ENCODE measurements at places on chromosomes 2 and 18. TPM values are rescaled to one million over a fixed set of nuclear protein-coding genes. Genes with fewer than 3 reads are reported as not detected.

TDRD15 gene
- total RNA-seq: not detected

TRAPPC8 gene
- 31.4 TPM for total RNA-seq

GCKR gene
- not detected for total RNA-seq

MLPH gene
- total RNA-seq: 88.9 TPM

ASXL3 gene
- total RNA-seq: 4.3 TPM

DYSF gene
- 49.2 TPM for total RNA-seq

NEURL3 gene
- total RNA-seq: not detected

KIDINS220 gene
- 55.3 TPM for total RNA-seq

MALL gene
- 12.0 TPM for total RNA-seq

GTF2A1L gene
- not detected for total RNA-seq

NT5C1B gene
- not detected for total RNA-seq

SDC1 gene
- total RNA-seq: 0.42 TPM

FAM237A gene
- total RNA-seq: 2.0 TPM

MAP2 gene
- 3.4 TPM for total RNA-seq

MOB4 gene
- total RNA-seq: 33.0 TPM

ABCG5 gene
- not detected for total RNA-seq

ERICH2 gene
- total RNA-seq: 1.2 TPM

MC4R gene
- not detected for total RNA-seq

ARHGAP25 gene
- total RNA-seq: 5.4 TPM

GLI2 gene
- 2.1 TPM for total RNA-seq

NUP35 gene
- total RNA-seq: 7.6 TPM

TLX2 gene
- not detected for total RNA-seq

HNMT gene
- 11.0 TPM for total RNA-seq

IL1RN gene
- total RNA-seq: 0.57 TPM

CAB39 gene
- 86.2 TPM for total RNA-seq

HSPE1 gene
- total RNA-seq: 118 TPM

SALL3 gene
- total RNA-seq: not detected

MRPL33 gene
- total RNA-seq: 367 TPM

FAM98A gene
- 72.0 TPM for total RNA-seq

ZNF804A gene
- total RNA-seq: 0.07 TPM

C2orf74 gene
- total RNA-seq: 28.0 TPM

SLC8A1 gene
- total RNA-seq: 1,122 TPM

CD226 gene
- total RNA-seq: 0.92 TPM

SOWAHC gene
- total RNA-seq: 2.5 TPM

BMPR2 gene
- total RNA-seq: 50.0 TPM

ADGRF3 gene
- not detected for total RNA-seq

WIPF1 gene
- total RNA-seq: 15.2 TPM

RNU2-63P gene
- not detected for total RNA-seq

GPR45 gene
- total RNA-seq: not detected

CNGA3 gene
- not detected for total RNA-seq

LBX2 gene
- total RNA-seq: 0.52 TPM

UNC50 gene
- 28.5 TPM for total RNA-seq

MRO gene
- 4.0 TPM for total RNA-seq

C18orf54 gene
- total RNA-seq: 1.7 TPM

DNPEP gene
- total RNA-seq: 74.8 TPM

PID1 gene
- 8.0 TPM for total RNA-seq

CYRIA gene
- total RNA-seq: 4.6 TPM

GULP1 gene
- 4.6 TPM for total RNA-seq

TMEM198 gene
- total RNA-seq: 1.7 TPM

DSG3 gene
- not detected for total RNA-seq

C2orf78 gene
- total RNA-seq: not detected

KLHL30 gene
- total RNA-seq: 22.0 TPM

PMS1 gene
- 12.3 TPM for total RNA-seq

All from left ventricle myocardium superior (tissue), 1 donor.